SIG-M5 (cell line): ENCODE measurements at places on chromosomes 2 and 18.

DNA sequence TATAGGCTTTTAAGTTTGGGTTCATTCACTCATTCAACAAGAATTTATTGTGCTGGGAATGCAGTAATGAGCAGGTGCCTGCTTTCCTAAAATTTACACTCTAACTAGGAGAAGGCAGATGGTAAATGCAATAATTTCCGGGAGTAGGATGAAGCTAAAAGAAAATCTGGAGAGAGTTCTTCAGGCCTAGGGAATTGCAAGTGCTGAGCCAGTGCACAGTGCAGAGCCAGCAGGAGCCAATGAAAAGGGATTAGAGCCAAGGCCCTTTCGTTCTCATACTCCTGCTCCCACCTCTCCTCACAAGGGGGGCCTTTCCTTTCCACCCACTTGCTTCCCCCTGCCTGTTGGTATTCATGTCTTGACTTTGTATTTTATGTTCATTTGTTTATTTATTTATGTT, 55.1 kb downstream of the CFAP221 start:
- no peak for DNase-seq

GRCh38 chr2:120886534-120887319, 151.1 kb downstream of the GLI2 start:
- no peak for DNase-seq

DNA sequence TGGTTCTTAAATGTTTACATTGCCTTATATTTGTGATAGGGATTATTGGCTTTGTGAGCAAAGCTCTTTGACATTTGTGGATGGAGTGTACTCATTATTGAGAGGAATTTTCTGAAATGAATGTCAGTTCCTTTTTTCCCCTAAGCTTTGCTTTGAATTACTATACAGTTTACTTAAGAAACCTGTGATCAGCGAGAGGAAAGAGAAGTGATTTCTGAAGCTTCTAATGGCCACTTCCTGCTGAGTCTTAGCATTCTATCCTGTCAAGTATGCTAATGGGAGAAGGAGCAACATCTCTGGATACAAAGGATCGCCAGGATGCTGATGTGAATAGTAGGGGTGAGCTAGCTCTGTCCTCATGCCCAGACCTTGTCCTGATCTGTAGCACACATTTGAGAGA, 47.8 kb upstream of the MGAT5 start:
- no peak for DNase-seq

GRCh38 chr18:62189208-62189607, 2.2 kb downstream of the RELCH start:
- DNase-seq: no peak

DNA sequence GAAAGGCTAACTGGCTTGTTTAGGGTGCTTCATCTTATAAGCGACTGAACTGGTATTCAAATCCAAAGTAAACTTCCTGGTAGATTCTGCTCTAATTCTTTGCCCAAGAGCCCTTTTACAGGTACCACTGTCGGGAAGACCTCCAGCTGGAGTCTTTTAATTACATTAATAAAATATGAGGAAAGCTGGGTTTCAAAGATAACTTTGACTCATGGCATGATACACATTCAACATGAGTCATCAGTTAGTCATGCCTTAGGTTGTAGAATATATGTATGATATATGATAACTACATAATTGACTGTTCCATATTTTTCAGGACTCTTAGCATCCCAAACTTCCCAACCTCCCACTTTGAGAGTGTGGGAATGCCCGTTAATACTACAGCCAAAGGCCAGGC, 32.3 kb downstream of the ZCCHC2 start:
- DNase-seq: no peak

- DNase-seq: no peak
Measured at GRCh38 chr2:125427721-125428315, 1228.1 kb upstream of the GYPC start.

DNA sequence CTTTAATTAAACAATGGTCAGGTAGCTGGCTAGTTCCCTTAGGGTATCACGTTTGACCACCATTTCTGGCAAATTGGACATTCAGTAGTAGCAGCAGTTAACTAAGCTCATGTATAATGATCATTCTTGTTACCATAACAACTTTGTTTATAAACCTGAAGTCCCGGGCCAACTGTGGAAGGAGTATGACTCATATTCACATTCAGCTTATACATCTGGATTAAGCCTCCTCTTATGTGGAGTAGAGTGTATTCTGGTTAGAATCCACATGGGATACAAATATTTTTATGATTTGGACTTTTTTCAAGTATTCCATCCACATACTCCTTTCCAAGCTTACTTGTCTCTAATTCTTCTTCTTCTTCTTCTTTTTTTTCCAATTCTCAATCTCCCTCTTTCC, 70.3 kb upstream of the ZSWIM2 start:
- no peak for DNase-seq

- no peak for DNase-seq
Measured at GRCh38 chr18:45321520-45321919, 293.8 kb upstream of the SLC14A2 start.

GRCh38 chr2:176554101-176555048, 285.1 kb downstream of the MTX2 start:
- DNase-seq: no peak

DNA sequence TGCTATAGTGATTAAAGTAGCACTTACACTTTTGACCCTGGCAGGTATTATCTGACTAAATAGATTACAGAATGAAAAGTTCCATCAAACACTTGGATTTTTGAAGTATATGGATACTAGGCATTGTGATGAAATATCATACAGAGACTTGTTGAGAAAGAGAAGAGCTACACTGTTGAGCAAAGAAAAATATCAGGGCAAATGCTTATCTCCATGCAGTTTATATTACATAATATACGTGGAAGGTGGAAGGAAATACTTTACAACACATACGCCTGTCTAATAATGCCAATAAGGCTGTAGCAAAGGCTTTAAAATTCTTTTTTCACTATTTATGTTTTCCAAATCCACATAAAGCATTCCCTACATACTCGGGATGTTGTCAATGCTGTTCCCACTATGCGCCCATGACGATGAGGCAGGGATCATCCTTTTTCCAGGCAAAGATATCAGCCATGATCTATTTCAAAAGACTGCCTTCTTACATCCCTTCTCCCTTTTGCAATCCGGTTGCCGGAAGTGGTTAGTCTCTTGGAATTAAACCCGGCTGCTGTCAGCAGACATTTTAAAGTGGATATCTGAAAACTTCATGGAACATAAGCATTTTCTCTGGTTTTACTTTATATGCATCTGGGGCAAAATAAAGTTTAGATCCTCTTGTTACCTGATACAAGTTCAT, 92.6 kb upstream of the ITGA4 start:
- DNase-seq: no peak

DNA sequence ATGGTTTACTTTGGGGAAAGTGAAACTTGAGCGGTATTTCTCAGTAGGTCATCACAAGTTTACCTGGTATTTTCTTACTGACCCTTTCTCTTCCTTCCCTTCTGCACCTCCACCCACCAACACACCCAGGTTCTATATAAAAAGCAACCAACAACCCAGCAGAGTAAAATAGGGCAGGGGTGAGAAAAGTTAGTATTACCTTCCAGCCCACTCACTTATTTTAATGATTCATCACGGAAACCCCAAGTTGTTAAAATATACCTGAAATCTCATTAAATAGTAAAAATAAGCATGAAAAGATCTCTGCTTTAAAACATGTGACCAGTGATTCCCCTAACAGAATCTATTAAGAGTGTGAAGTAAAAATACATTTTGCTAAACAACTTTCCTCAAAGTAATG, 306.1 kb downstream of the ZEB2 start:
- no peak for DNase-seq

- no peak for DNase-seq
Measured at GRCh38 chr2:68951899-68952298, 794 bp downstream of the GKN2 start.

DNA sequence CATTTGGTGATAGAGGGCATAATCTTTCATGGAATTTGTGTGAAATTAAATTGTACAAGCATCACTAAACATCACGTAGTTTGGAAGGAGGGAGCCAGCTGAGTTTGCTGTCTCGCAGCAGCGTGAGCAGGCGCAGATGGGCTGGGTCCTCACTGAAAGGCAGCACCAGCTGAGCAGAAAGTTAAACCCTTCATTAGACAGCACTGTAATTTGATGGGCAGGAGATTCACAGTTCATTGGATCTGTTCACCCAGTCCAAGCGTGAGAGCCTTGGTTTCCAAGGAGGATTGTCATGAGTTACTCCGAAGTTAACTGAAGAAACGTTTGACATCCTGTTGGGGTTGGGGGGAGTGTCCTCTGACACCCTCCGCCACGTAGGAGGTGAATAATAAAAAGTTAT, 89.8 kb upstream of the NFATC1 start:
- no peak for DNase-seq

DNA sequence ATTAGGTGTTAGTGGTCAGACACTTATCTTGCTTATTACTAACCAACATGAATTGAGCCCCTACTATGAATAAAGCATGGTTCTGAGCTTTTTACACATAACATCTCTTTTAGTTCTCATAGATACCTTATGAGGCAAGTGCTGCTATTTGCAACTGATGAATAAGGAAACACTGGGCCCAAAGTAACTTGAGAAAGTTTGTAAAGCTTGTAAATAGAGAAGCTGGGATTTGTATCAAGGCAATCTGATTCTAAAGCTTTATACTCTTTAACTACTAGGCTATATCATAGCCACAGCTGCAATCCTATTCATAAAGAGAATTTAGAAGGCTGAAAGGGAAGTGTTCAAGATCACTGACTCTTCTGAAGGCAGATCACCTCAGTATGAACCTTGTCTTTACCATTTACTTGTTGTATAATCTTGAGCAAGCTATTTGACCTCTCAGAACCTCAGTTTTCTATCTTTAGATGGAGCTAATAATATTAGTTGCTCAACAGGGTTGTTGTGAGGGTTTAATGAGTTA, 60.4 kb downstream of the ABCB11 start:
- DNase-seq: no peak

DNA sequence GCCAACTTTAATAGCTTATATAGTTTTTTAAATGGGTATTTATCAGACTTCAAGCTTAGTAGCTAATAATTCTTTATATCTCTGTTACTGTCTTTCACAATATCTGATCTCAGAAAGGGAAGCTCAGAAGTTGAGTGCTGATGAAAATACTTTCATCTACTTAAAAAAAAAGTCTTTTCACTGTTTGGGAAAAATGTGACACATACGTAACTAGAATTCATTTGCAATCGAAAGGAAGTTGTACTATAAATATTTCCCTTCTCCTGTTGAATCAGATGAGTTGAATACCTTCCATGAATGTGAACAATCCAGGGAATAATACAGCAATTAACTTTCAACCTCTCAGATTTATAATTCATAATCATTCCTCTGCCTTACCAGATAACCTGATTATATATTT, 811 bp upstream of the SCG2 start:
- DNase-seq: no peak

DNA sequence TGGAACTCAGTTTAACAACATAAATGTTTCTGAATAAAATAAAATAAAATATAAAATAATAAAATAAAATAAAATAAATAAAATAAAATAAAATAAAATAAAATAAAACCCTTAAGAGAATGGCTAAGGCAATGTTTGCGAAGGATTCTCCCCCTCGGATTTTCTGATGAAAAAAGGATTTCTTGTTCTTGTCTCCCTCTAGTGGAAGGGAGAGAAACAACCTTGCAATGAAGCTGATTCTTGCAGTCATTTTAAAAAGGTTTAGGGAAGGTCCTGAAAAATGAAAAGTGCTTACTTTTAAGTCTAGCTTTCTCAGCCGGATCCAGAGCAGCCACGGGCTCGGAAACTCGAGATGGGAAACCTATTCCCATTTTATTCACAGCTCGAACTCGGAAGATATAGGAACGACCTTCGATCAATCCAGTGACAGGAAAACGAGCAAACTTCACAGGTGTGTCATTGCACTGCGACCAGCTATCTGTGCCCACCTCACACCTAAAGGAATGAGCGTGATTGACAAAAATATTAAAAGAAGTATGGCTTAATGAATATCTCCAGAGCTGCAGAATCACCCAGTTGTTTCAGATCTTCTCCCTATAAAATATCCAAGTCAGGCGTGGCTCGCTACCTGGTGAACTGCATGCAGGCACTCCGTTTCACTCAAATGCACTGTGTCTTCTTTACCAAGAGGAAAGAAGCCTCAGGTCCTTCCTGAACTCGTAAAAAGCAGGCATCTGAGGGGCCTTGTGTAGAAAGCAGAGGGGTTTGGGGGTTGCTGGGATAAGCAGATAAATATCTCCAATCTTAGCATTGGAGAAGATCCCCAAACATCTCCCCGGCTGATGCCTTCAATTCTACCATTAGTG, 68.1 kb downstream of the MYOM1 start:
- no peak for DNase-seq

- no peak for DNase-seq
Measured at GRCh38 chr2:6865346-6866274, at the start of gene CMPK2. TSS of gene CMPK2 (minus strand) at chr2:6865907. CDS start at chr2:6865696, 211 bp downstream.

DNA sequence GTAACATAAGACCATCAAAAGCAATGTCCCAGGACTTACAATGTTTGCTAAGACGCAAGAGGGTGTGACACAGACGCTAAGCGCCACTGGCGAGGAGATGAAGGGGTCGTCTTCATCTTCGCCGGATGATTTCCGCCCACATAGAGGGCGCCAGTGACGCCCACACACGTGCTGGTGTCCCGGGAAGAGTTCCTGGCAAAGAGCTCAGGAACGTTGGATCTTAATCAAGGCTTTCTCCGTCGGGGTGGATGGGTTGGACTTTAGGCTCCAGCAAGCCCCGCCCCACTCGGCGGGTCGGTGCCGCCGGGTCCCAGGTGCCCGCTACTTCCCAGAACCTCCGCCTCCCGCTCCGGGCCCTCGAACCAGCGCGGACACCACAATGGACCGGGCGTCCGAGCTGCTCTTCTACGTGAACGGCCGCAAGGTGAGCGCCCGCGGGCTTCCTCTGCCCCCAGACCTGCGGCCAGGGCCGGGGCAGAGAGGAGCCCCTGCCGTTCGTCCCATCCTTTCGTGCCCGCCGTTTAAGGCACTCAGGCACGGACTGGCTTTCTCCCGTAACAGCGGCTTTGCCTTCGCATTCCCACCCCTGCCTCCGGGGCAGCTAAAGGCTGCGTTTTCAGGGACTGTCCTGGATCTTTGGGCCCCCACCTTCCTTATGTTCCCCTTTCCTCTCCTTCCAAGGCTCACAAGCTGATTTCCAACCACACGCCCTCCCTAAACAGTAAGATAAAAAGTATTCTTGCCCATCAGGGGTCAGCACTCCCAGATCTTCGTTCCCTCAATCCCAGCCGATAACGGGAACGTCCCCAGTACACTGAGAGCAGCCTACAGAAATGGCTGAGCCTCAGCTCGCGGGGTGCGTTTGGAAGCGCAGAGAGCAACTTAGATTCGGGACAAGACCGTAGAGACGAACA, at the start of gene AOX1:
Gene AOX1 (plus strand): TSS at position 285 of the 914 bp plus-strand sequence. CDS start 95 bp downstream, at position 380.
- no peak for DNase-seq
